CD4-positive, alpha-beta T cell (primary cell): ENCODE measurements at places on chromosomes 5 and 9.
A peak's percentile ranks its signal among the peaks of the same experiment; 100 is the strongest.

- no peak for DNase-seq
Measured at GRCh38 chr5:133110709-133111108, 58.9 kb downstream of the HSPA4 start.

DNA sequence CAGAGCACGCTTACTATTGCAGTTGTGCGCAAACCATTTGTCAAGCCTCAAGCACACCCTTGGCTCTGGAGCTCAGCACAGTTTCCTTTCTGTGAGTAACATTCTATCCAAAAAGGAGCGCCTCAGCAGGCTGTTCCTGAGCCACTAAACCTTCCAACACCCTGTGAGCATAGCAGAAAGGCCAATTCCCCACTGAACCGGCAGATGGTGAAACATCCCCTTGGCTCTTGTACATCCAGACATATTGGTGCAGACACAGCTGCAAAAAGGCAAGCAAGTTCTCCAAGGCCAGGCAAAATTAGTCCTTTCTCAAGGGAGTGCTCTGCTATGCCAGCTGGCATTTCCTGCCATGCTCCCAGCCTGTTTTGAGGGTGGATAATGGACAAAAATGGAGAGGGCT, 44.1 kb upstream of the CEMIP2 start:
- DNase-seq: no peak

DNA sequence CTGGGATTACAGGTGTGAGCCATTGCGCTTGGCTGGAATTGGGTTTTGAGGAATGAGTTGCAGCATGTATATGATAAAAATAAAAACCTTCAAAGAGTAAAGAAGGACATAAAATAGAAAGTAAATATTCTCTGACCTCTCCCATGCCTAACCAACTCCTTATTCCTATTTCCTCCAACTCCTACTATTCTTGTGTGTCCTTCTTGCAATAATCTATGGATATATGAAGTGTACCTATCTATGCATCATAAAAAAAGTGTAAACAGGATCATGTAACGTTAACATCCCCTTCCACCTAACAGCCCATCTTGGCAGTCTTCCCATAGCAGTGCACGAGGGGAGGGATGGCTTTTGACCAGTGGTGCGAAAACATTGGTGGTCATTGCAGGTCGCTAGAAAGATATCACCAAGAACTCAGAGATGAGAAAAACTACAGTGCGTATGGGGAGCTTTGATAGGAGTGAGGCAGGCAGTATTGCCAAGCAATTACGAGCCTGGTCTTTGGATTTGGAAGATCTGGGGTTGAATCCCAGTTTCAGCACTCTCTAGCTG, 69.9 kb downstream of the PPARGC1B start:
- no peak for DNase-seq

DNA sequence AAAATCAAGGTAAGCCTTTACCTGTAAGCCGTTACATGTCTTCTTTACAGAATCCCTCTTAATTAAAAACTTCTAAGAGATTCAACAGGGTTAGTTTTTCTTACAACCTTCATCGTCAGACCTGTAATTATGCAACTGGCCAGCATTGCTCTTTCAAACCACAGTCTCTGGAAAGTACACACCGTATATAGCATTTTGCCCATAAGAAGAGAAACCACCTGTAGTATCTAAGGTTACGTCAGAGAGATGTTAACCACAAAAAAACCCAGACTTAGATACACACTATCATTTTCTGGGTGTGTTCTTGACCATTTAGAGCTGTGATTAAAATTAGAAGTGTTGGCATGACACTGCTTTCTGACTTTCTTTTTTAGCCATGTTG, 140.0 kb downstream of the MUSK start:
- no peak for DNase-seq

DNA sequence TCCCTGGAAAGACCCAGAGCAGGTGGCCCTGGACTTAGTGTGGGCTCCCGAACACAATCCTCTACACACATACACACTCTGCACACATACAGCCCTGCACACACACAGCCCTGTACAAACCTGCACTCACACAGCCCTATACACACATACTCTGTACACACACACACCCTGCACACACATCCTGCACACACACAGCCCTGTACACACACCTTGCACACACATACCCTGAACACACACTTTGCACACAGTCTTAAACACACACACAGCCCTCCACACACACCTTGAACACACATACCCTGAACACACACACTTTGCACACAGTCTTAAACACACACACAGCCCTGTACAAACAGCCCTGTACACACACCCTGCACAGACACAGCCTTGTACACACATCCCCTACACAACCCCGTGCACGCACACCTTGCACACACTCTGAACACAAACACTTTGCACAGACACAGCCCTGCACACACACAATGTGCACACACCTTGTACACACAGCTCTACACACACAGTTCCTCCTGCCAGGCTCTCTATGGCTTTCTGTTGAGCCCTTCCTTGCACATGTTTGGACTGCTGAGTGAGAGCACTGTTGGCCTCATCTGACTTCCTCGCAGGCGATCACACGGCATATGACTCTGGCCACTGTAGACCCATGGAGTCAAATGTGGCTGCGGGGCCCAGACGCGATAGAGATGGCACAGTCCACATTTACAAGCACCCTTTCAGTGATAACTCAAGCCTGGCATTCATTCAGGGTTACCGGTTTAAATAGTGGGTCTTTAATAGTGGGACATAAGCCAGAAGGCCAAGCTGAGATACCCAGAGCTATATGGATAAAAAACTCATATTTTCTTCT, 245.7 kb upstream of the IRX1 start:
- DNase-seq: no peak

GRCh38 chr5:36777105-36777757, 99.3 kb upstream of the NIPBL start:
- DNase-seq: no peak

DNA sequence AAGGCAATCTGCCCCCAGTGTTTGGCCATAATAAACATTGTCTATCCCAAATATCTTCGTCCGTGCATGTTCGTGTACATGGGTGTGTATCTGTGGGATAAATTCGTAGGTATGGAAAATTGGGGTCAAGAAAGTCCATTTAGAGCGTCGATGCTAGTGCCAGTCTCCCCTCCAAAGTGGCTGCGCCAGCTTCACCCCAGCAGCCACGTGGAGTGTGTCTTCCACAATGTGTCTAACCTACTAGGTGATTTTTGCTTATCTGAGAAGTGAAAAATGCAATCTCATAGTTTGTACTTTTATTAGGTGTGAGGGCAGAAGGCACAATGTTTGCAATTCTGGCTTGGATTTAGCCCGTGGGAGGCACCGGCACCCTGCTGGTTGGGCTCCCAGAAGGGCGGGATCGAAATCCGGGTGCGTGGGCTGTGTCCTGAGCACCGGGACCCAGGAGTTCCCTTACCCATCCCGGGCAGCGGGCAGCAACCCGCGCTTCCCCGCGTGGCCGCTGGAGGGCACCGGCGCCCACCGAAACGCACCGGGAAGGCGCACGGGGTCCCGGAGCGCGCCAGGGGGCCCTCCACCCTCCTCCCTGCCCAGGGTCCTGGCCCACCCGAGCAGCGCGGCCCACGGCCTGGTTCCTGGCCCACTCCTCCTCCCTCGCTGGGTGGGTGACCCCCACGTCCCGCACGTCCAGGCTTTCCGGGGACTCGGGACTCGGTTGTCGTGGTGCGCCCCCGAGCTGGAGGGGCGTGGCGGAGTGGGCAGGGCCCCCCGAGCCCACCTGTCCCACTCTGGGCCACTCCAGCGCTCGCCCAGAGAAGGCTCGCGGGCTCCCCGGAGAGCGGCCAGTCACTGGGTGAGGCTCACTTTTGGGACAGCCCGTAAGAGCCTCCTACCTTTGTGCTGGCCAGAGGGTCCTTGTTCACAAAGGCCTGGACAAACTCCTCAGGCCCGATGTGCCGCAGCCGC, 55.4 kb upstream of the RNF130 start:
- DNase-seq: peak; percentile 39

- no peak for DNase-seq
Measured at GRCh38 chr5:171419688-171420430, 412 bp downstream of the FGF18 start.

DNA sequence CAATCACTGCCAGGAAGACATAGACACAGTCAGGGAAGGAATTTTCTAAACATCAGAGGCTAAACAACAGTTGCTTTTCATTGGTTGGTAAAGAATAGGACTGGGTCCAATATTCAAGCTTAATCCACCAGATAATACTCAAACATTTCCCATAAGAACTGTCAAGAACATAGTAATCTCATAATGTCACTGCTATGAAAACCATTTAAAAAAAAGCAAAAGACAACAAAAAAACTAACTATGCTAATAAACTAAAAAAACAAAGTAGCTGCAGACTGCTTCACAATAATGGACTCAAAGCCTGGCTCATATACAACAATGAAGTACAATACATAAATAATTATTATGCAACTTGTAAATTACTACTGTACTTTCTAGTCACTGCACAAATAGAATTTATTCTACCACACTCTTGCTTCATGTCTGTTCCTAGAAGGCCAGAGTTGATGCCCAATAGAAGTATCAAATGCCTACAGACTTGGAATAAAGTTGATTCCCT, 148.7 kb downstream of the MLLT3 start:
- no peak for DNase-seq

GRCh38 chr9:124079176-124079925, 67.8 kb downstream of the LHX2 start:
- DNase-seq: no peak

GRCh38 chr5:112534611-112535255, 115.7 kb upstream of the EPB41L4A start:
- DNase-seq: no peak

GRCh38 chr9:16524078-16524477, 346.4 kb downstream of the BNC2 start:
- no peak for DNase-seq

DNA sequence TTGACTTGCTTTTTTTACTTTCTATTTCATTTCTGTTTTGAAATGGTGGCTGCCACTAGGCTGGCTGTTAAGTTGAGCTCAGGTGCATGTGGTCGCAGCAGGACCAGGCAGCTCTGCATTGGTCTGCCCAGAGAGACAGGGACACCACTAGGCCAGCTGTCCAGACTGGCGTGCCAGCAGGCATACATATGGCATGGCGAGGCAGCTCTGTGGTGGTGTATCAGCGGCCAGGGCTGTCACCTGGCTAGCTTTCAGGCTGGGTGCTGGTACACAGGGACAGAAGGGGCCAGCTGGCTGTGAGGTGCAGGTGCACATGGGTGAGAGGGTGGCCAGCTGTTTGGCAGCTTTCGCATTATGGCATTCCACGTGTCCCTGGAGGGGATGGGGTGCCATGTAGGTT, 654.0 kb upstream of the ACO1 start:
- no peak for DNase-seq

DNA sequence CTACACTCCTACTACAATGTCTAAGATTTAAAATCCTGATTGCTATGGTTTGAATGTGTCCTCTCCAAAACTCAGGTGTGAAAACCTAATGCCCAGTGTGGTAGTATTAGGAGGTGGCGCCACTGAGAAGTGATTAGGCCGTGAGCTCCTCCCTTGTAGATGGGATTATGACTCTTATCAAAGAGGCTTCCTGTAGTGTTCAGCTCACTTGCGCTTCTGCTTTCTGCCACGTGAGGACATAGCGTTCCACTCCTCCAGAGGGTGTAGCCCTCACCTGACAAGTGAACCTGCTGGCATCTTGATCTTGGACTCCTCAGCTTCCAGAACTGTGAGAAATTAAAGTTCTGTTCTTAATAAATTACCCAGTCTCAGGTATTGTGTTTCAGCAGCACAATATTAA, 33.0 kb upstream of the WHRN start:
- peak; percentile 30 for DNase-seq

GRCh38 chr5:138468133-138468965, 3.1 kb downstream of the EGR1 start:
- DNase-seq: no peak

GRCh38 chr5:2201421-2201820, 318.7 kb upstream of the IRX4 start:
- DNase-seq: no peak

DNA sequence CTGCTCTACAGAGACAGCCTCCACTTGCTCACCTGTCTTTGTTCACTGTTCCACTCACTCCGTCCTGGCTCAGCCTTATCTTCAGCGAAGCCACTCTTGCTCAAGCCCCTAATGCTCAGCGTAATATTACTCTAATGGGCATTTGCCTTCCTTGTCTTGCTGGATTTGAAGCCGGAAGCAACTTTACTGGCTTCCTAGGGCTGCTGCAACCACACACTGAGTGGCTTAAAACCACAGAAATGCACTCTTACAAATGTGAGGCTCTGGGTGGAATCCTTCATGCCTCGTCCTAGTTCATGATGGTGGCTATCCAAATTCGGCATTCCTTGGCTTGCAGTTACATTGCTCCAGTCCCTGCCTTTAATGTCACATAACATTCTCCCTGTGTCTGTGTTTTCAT, 85.5 kb upstream of the MARCHF11 start:
- no peak for DNase-seq

- DNase-seq: peak; percentile 89
Measured at GRCh38 chr5:34007621-34008600, at the start of gene AMACR. Gene AMACR, minus strand, starts transcription at chr5:34008050. Its CDS starts 31 bp downstream, at chr5:34008019.

GRCh38 chr9:126793686-126794417, 11.0 kb upstream of the ZBTB43 start:
- DNase-seq: no peak

DNA sequence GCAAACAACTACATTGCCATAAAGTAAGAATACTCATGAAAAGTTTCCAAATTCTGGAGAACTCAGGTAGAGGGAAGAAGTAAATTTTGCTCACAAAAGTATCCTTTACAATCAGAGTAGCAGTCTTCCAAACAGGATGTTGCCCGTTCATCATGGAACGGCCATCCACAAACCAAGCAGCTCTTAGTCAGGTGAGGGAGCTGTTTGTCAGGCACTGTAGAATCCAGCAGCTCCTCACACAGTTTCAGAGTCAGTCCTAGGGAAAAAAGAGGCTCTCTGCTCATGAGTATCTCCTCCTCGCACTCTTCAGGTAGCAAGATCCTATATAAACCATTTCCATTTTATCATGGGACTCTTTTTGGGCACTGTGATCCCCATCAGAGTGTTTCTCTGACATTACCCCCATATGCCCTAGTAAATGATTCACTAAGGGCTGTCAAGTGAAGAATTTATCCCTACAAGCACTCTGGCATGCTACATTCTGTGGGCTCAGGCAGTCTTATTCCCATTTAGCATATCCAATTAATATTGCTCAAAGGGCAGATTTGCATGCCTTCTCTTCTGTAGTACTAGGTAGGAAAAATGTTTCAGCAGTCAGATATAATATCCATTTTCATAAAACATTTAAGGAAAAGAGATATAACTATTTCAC, 97.9 kb downstream of the WDR41 start:
- DNase-seq: no peak

DNA sequence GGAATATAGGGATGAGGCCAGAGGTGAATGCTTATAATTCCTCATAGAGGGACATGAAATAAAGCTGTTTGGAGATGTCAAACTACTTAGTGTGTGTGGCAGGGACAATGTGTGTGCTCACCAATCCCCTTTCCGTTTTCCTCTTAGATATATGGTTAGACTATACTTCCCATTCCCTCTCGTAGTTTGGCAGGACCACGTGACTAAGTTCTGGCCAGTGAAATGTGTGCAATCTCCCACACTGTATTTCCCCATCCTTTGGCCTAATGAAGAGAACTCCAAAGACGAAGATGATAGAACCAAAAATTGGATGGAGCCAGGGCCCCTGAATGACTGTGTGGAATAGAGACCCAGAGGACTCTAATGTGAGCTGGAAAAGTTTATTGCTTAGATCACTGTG, 233.4 kb upstream of the KLF4 start:
- DNase-seq: no peak
